ENCODE measurements at places on chromosomes 5 and 9. TPM values are rescaled to one million over a fixed set of nuclear protein-coding genes. Genes with fewer than 3 reads are reported as not detected.

- DNase-seq = no peak
- no peak overlapping the region for H3K4me3 ChIP-seq
- no peaks in the 10 kb centered on the region for H3K27me3 ChIP-seq
- no peak overlapping the region for H3K27ac ChIP-seq
- H3K4me1 ChIP-seq = no peaks in the 10 kb centered on the region
- H3K36me3 ChIP-seq = no peaks in the 10 kb centered on the region
Measured at GRCh38 chr9:128409978-128410377, 10.7 kb upstream of the CERCAM start.

PCDHGB7 gene
- 12.9 TPM for total RNA-seq

C6 gene
- total RNA-seq = 6.1 TPM

HSD17B3 gene
- total RNA-seq = 1.0 TPM

PCDHB16 gene
- 1.8 TPM for total RNA-seq

CETN3 gene
- total RNA-seq = 24.8 TPM

- no peaks in the 10 kb centered on the region for H3K4me1 ChIP-seq
- DNase-seq = no peak
- no peaks in the 10 kb centered on the region for H3K27me3 ChIP-seq
- H3K27ac ChIP-seq = no peak overlapping the region
- no peak overlapping the region for H3K4me3 ChIP-seq
Measured at GRCh38 chr5:96870094-96871026, 5.9 kb upstream of the ERAP2 start.

- DNase-seq = no peak
- no peaks in the 10 kb centered on the region for H3K4me1 ChIP-seq
- H3K4me3 ChIP-seq = no peak overlapping the region
- H3K36me3 ChIP-seq = peaks cover 47% of the 10 kb centered on the region
Measured at GRCh38 chr5:126837906-126838539, 61.1 kb downstream of the LMNB1 start.

- H3K4me1 ChIP-seq = peaks cover 2% of the 10 kb centered on the region
- H3K27ac ChIP-seq = no peak overlapping the region
- no peaks in the 10 kb centered on the region for H3K36me3 ChIP-seq
- DNase-seq = no peak
Measured at GRCh38 chr5:180495991-180496741, 2.0 kb downstream of the CNOT6 start.

ANKRD18A gene
- 5.4 TPM for total RNA-seq

DNA sequence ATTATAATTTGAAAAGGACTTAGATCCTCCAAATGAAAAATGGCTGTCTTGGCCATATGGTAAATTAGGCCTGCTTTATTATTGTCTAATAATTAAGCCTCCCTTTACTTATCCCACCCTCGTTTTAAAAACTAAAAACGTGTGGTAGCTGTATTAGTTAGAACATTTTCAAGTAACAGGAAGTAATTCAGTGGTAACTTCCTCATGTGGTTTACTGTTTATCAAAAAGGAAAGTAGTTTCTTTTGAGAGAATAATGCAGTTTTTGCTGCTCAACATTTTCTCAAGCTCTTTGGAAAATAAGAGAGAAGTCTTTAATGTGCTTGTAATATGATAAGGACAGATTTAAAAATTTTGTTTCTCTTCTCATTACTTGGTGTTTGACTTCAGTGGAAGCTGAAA lies 26.0 kb downstream of the ZCCHC7 start:
- DNase-seq = no peak
- no peaks in the 10 kb centered on the region for H3K36me3 ChIP-seq
- H3K4me3 ChIP-seq = no peak overlapping the region
- H3K27ac ChIP-seq = peak overlapping the region; percentile 66
- peaks cover 27% of the 10 kb centered on the region for H3K4me1 ChIP-seq

FREM1 gene
- 2.4 TPM for total RNA-seq

C9orf50 gene
- total RNA-seq = not detected

DNA sequence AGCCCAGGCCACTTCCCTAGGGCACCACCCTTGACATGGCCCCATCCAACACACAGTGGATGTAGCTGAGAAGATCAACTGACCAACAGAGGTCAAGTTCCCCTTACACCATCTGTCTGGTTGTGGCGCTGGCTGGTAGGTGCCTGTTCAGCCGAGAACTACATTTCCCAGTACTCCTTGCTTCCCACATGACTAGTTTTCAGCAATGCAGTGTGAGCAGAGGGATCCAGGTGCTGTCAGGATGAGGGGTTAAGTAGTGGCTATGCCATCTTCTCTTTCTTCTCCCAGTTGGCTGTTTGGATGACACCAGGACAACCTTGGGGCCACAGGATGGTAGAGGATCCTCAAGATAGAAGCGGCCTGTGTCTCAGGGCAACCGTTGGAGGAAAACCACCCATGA lies 48.6 kb upstream of the SH3PXD2B start:
- H3K27ac ChIP-seq = no peak overlapping the region
- peaks cover 10% of the 10 kb centered on the region for H3K4me1 ChIP-seq
- no peaks in the 10 kb centered on the region for H3K27me3 ChIP-seq
- no peaks in the 10 kb centered on the region for H3K36me3 ChIP-seq
- H3K4me3 ChIP-seq = no peak overlapping the region

PIP5KL1 gene
- 3.8 TPM for total RNA-seq

RAB3C gene
- total RNA-seq = 1.8 TPM

DNA sequence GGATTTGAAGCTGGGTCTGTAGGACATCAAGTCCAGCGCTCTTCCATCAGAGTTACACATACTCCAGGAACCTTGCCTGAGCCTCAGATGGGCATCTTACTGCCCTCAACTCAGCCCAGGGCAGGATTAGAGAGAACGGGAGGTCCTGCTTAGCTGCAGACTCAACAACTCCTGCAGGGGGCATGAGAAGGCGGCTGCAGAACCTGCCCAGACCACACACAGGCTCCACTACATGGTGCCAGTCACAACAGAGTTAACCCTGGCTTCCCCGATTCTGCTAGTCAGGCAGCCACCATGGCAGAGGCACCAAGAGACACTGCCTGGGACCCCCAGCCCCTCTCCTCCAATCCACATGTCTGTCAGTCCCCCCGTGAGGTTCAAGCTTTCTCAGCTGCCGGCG lies 23.9 kb upstream of the CPLX2 start:
- H3K4me3 ChIP-seq = no peak overlapping the region
- no peaks in the 10 kb centered on the region for H3K36me3 ChIP-seq
- peaks cover 22% of the 10 kb centered on the region for H3K27me3 ChIP-seq
- no peaks in the 10 kb centered on the region for H3K4me1 ChIP-seq

FAT2 gene
- 0.79 TPM for total RNA-seq

DNA sequence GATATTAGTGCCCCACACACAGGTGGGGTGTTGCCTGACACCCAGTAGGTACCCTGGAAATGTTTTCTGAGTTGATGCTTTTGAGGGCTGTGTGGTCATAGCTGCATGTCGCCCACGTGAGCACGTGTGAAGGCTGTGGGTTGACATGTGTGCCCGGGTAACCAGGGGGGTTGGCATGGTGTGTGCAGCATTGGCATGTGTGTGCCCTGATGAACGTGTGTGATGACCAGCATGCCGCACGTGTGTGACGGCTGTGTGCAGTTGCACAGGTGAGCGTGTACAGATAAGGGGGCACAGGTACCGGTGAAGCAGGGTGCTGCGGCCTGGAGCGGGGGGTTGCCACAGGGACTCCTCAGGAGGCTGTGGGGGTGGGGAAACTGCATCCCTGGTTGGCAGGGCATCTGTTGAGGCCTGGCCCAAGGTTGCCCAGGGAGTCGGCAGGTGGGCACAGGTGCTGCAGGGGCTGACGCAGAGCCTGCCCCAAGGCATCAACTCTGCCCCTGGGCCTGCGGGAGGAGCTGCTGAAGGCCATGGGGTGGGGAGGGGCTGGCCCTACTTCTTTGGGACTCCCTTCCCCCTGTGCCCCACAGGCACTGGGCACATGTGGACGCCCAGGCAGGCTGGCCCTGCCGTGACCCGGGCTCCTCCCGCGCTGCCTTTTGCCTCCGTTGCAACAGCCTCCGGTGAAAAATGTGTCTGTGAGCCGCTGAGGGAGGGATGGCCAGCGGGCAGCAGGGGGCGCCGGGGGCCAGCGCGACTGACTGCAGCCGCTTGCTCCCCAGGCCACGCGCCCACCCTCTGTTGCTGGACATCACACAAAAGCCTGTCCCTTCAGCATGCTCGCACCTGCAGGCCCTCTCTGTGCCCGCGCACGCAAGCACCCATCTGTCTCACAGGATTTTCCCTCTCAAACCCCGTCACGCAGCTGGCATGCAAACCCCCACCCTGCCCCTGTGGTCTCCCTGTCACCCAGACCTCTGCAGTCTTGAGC lies 2.2 kb downstream of the UNC5A start:
- no peak for DNase-seq
- H3K4me1 ChIP-seq = no peaks in the 10 kb centered on the region
- H3K4me3 ChIP-seq = no peak overlapping the region

DNA sequence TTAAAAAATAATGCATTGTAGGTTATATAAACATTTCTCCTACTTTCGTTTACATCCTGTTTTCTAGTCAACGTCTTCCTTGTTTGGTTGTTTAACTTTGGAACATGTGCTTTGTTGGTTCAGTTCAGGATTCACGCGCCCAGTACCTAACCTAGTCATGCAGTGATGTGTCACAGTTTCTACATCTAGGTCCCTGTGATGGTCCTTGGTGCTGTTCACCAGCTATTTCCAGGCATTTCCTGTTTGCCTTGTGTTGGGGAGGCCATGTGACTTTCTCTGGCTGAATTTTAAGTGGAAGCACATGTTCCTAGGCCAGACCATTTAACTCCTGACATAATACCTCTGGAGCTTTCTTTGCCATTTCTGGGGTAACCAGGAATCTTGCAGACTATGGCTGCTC lies 292.3 kb downstream of the SMARCA2 start:
- no peaks in the 10 kb centered on the region for H3K4me1 ChIP-seq
- H3K27ac ChIP-seq = no peak overlapping the region
- no peaks in the 10 kb centered on the region for H3K36me3 ChIP-seq
- no peak overlapping the region for H3K4me3 ChIP-seq

CDKN2A gene
- total RNA-seq = 1.6 TPM

DNA sequence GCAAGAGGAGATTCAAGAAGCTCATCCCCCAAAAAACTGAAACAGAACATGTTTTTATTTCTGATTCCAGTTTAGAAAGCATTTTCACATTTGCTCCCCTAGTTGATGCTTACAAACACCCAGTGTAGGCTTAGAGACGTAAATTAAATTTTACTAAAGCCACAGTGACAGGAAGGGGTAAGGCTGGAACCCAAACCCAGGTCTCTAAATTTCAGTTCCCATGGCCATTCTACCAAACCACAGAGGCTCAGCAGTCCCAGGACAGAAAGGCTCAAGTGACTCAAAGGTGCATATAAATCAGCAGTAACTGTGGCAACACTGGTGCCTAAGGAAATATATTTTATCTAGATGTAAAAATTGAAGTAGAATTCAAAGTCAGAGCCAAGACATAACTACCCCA lies 128.7 kb downstream of the CEP120 start:
- H3K4me1 ChIP-seq = no peaks in the 10 kb centered on the region
- no peaks in the 10 kb centered on the region for H3K27me3 ChIP-seq
- no peak overlapping the region for H3K4me3 ChIP-seq
- H3K27ac ChIP-seq = no peak overlapping the region
- no peaks in the 10 kb centered on the region for H3K36me3 ChIP-seq
- DNase-seq = no peak

CTSV gene
- 0.24 TPM for total RNA-seq

SNX24 gene
- 27.4 TPM for total RNA-seq

FAM221B gene
- total RNA-seq = not detected

GRXCR2 gene
- total RNA-seq = not detected

KIF20A gene
- total RNA-seq = 1.6 TPM

- no peaks in the 10 kb centered on the region for H3K4me1 ChIP-seq
- H3K27me3 ChIP-seq = no peaks in the 10 kb centered on the region
- peak within 1 kb of the TSS; percentile 53 for H3K4me3 ChIP-seq
- DNase-seq = peak; percentile 76
- H3K27ac ChIP-seq = peak within 1 kb of the TSS; percentile 77
Measured at GRCh38 chr5:179907556-179908324, at the start of gene TBC1D9B. Gene TBC1D9B, minus strand, starts transcription at chr5:179907897. Its CDS starts 76 bp downstream, at chr5:179907821.

DNA sequence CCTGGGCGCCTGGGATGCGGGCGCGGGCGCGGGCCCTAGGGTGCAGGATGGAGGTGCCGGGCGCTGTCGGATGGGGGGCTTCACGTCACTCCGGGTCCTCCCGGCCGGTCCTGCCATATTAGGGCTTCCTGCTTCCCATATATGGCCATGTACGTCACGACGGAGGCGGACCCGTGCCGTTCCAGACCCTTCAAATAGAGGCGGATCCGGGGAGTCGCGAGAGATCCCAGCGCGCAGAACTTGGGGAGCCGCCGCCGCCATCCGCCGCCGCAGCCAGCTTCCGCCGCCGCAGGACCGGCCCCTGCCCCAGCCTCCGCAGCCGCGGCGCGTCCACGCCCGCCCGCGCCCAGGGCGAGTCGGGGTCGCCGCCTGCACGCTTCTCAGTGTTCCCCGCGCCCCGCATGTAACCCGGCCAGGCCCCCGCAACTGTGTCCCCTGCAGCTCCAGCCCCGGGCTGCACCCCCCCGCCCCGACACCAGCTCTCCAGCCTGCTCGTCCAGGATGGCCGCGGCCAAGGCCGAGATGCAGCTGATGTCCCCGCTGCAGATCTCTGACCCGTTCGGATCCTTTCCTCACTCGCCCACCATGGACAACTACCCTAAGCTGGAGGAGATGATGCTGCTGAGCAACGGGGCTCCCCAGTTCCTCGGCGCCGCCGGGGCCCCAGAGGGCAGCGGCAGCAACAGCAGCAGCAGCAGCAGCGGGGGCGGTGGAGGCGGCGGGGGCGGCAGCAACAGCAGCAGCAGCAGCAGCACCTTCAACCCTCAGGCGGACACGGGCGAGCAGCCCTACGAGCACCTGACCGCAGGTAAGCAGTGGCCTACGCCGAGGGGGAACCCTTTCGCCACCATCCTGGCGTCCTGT lies at the start of gene EGR1:
TSS of gene EGR1 (plus strand) at position 219 of the 864 bp plus-strand sequence. CDS start at position 502, 283 bp downstream.
- peaks cover 18% of the 10 kb centered on the region for H3K36me3 ChIP-seq
- H3K4me1 ChIP-seq = peaks cover 42% of the 10 kb centered on the region
- peak; percentile 96 for DNase-seq
- peaks cover 8% of the 10 kb centered on the region for H3K27me3 ChIP-seq
- H3K27ac ChIP-seq = peak within 1 kb of the TSS; percentile 99
- peak within 1 kb of the TSS; percentile 84 for H3K4me3 ChIP-seq

DNA sequence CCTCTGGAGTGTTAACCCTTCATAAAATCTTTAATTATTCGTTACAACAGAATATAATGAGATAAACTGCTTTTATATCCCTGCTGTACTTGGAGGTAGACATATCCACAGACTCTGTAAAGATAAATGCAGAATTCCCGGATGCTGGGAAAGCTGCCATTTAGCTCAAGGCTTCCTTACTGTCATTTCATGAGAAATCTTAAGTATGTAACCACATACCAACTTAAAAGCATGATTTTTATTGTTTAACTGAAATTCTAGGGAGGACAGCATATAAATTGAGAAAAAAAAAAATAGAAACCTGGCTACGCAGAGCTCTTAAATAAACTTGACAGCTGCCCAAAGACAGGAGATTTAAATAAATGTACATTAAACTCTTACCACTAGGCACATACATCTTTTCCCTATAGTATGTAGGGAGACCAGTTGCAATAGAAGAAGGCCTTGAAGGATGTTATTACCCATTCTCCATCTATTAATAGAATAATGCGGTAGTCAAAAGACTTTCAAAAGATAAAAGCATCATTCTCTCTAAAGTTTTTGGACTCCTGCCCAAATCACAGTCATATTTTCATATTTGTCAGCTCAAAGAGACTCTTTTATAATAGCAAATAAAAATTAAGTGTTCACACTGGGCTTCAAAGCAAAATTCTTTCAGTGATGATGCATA lies 373.8 kb downstream of the NDUFS4 start:
- H3K4me3 ChIP-seq = no peak overlapping the region
- H3K36me3 ChIP-seq = no peaks in the 10 kb centered on the region
- H3K27ac ChIP-seq = no peak overlapping the region
- no peaks in the 10 kb centered on the region for H3K27me3 ChIP-seq

SPINK13 gene
- not detected for total RNA-seq
